ENCODE measurements at places on chromosomes 7 and 10.

- no peak for DNase-seq
Observed at GRCh38 chr10:33117230-33117629, 159.2 kb upstream of the ITGB1 start.

DNA sequence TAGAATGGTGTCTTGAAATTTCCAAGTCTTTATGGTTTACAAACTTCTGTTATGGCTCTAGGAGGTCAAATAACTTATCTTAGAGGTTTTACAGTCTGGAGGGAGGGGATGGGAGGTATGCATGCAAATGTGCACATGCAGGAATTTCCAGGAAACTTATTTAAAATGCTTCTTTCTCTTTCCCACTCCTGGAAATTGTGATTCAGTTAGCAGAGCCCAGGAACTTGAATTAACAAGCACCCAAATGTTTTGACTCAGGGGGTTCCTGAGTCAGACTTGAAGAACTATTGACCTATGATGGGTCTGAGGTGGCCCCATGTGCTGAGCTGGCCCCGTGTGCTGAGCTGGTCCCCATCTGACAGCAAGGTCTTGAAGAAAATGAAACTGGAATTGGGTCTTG, 669.4 kb downstream of the INHBA start:
- no peak for DNase-seq

DNA sequence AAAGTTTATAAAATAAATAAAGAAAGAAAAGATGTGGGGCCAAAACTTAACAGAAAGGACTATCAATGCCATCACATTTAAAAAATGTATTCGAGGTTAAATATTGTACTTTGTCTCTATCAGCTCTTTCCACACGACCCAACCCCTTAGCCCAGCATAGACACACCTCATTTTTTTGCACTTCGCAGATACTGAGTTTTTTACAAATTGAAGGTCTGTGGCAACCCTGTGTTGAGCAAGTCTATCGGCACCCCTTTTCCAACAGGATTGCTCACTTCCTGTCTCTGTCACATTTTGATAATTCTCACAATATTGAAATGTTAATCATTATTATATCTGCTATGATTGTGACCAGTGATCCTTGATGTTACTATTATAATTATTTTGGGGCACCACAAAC, 151.6 kb upstream of the TBX20 start:
- no peak for DNase-seq

GRCh38 chr10:128901236-128901635, 565.8 kb upstream of the MGMT start:
- DNase-seq = no peak

- no peak for DNase-seq
Observed at GRCh38 chr10:87915989-87916388, 52.6 kb downstream of the PTEN start.

Data from vagina (tissue), 2 donors.